ENCODE measurements at places on chromosomes 3 and 15. TPM values are rescaled to one million over a fixed set of nuclear protein-coding genes. Genes with fewer than 3 reads are reported as not detected.

GRCh38 chr15:71841563-71841962 is 31.2 kb downstream of the NR2E3 start:
- DNase-seq: no peak

DNA sequence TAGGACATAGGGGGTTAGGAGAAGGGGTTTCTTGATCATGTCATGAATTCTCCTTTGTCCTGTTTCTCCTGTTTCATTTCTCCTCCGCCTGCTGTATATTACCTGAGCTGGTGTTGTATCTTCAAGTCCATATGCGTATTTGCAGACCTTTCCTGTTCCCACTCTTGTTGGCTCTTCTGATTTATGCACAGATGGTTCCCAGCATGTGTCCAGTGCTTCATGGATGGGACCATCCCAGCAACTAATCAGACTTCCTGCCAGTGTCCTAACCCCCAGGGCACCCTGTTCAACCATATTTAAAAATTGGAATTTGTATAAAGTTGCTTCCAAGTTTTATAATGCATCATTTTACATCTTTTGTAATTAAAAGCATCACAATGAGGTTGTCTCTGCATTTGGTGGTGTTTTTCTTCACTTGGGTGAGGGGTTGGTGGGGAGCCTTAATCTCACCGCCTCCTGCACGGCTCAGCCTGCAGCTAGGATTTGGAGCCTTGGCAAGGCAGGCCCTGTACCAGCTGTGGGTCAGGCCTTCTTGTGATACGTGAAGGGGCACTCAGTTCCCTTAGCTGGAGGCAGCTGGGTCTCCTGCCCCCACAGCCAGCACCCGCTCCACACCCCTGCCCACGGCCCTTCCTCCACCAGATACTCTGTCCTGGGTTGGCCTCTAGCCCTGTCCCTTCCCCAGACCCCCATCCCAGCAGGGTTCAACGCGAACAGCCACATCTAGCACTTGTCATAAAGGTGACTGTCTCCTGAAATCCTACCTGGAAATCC is 72.0 kb upstream of the BLM start:
- peak; percentile 20 for DNase-seq

UROC1 gene
- total RNA-seq: 0.13 TPM

GRCh38 chr15:85386261-85386660 is 5.9 kb downstream of the AKAP13 start:
- no peak for DNase-seq

- DNase-seq: no peak
These were observed 384.9 kb upstream of the PROK2 start for GRCh38 chr3:72169561-72170472.

DNA sequence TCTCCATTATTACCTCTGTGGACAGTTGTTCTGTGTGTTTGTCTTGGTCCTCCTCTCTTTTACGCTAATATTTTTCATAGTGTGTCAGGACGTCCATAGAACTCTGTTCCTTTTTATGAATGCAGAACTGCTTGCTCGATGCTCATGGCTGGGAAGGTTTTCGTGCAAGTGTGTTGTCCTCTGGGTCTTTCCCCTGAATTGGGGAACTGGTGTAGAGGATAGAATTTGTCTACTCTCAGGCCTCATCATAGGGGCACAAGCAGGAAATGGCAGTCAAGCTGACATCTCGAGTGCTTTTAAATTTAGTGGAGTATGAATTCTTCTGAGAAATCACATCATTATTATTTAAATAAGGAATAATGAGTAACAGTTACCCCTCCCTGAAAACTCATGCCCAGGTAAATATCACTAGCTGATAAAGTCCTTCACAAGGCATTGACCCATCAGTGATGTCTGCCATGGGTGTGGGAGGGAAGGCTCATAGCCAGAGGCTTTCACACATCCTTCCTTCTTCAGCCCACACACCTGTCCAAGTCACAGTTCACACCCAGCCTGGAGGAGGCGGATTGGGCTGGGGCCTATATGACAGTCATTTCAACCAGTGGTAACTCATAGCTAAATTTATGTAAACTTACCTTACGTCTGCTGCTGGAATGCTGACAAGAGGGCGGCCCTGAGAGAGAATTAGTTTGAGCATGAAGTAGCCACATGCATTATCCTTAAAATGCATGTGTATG is 226.1 kb downstream of the PLCL2 start:
- DNase-seq: no peak

DNA sequence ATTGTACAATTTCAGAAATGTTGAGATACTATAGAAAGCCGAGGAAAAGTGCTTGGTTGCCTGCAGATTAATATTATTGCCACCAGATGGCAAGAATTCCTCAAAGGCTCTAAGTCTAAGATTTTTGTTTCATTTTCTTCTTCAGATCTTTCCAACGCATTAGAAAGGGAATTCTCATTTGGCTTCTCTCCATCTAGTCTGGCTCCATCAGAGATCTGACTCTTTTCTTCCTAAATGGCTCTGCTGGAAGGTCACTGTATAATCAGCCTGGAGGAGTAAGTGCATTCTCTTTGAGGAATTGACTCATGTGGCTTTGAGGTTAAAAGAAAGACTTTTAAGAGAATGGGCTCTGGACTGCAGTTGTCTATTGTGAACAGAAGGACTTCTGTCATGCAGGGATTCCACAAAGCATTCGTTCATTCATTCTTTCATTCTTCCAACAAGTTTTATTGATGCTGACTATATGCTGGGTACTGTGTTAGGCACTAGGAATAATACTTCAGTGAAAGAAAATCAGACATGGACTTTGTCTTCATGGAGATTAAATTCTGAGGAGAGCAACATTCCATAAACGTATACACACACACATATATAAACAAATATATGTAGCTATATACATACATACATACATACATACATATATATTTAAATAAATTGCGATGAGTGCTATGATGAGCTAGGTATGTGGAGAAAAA is 55.3 kb downstream of the SLC28A2 start:
- DNase-seq: no peak

STX19 gene
- total RNA-seq: not detected

Data from activated CD8-positive, alpha-beta T cell treated with anti-CD3 and anti-CD28 coated beads, Interleukin-2, amount 10 ng/mL, durations not matched to agents 7 days and 5 days (primary cell).